WTC11 (cell line): ENCODE measurements at places on chromosomes 1 and 21. TPM values are rescaled to one million over a fixed set of nuclear protein-coding genes. Genes with fewer than 3 reads are reported as not detected.

RORC gene
- 0.30 to 0.53 TPM (median 0.44 TPM) in 3 replicates for total RNA-seq

DNA sequence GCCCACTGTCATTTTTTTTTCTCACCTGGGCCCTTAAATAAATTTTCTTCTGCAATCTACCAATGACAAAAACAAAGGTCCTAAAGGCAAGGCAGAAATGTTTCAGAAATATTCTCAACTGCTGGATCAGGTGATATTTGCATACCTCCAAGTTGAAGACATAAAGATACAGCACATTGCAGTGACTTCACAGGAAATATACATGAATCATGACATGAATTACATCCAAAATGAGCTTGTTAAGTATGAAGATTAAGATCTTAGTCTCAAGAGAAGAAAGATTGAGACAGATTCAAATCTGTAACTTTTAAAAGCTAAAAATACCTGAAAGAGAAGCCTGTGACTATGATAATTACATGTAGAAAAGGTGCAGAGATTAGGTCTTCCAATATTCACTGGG, 207.8 kb downstream of the SIPA1L2 start:
- H3K36me3 ChIP-seq: peaks cover 6% of the 10 kb centered on the region
- H3K4me1 ChIP-seq: no peaks in the 10 kb centered on the region
- DNase-seq: no peak

RIPPLY3 gene
- 2.0 to 3.5 TPM (median 2.3 TPM) in 3 replicates for total RNA-seq

DNA sequence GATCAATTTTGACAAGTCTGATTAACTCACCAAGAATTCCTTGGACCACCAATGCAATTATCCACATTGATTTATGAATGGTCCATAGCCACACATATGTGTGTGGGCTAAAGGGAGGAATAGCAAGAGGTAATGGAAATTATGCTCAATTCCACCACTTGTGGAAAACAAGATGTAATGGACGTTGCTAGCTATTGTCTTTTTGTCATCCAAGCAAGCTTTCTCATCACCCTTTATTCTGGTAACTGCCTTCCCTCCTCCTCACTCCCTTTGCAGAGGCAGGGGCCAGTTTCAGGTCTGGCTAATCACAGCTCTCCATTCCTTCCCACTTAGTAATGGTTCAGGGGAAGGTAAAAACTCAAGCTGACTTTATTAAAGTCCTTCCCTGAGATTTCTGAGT, 24.7 kb upstream of the RAB3GAP2 start:
- no peak for DNase-seq
- H3K4me1 ChIP-seq: peaks cover 31% of the 10 kb centered on the region
- no peak overlapping the region for H3K27ac ChIP-seq
- no peaks in the 10 kb centered on the region for H3K36me3 ChIP-seq

LY9 gene
- 0.18 TPM in 1 of 3 replicates, not detected in the others for total RNA-seq

ALG14 gene
- 0.94 to 2.3 TPM (median 1.4 TPM) in 3 replicates for total RNA-seq

SMPDL3B gene
- 25.9 to 31.6 TPM (median 26.5 TPM) in 3 replicates for total RNA-seq

DNA sequence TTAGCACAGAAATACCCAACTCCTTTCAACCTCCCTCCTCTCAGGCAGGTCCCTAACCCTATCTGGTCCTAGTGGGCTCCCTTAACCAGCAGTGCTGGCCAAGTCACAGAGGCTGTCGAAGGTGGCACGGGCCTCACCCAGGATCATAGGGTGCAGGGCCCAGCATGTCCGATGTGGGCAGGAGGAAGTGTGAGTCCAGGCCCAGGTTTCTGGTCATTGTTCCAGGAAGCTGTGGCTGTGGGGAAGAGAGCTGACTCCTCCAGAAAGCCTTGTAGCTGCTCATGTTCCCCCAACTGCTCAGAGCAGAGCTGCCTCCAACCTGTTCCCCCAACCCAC, 2.4 kb downstream of the CCDC17 start:
- no peak overlapping the region for H3K4me3 ChIP-seq
- no peaks in the 10 kb centered on the region for H3K27me3 ChIP-seq
- no peak for DNase-seq
- 0 out of 2 replicates have a peak overlapping the region, but pooled peaks have one; percentile 27 for H3K27ac ChIP-seq
- peaks cover 4% of the 10 kb centered on the region; the same call in 1 of the 2 replicates for H3K4me1 ChIP-seq

- no peak for DNase-seq
- no peaks in the 10 kb centered on the region for H3K4me1 ChIP-seq
- H3K36me3 ChIP-seq: peaks cover 15% of the 10 kb centered on the region
- no peaks in the 10 kb centered on the region for H3K27me3 ChIP-seq
- H3K27ac ChIP-seq: no peak overlapping the region
These were observed 209.9 kb downstream of the FAF1 start for GRCh38 chr1:50750021-50750619.

GRCh38 chr1:8097077-8097799, 71.1 kb upstream of the ERRFI1 start:
- H3K27ac ChIP-seq: peak overlapping the region; percentile 39; the same call in 1 of the 2 replicates
- no peaks in the 10 kb centered on the region for H3K27me3 ChIP-seq
- H3K4me1 ChIP-seq: peaks cover 3% of the 10 kb centered on the region

DNA sequence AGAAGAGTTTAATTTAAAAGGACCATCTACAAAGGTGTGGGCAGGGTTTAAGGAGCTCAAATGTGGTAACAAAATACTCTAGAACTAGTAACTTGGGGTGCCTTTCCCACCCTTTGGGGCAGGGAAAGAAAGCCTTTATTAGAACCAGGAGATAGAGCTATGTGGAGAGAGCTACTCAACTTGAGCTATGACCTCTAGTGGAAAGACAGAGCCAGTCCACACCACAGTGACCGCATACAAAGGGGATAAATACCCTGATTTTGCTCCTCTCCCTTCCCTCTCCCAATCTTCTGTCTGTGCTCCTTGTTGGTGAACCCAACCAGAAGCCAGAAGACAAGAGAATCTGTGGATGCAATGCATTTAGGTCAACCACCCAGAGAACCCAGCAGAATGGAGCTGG, 54.4 kb upstream of the JAK1 start:
- H3K27me3 ChIP-seq: no peaks in the 10 kb centered on the region
- no peak for DNase-seq
- H3K36me3 ChIP-seq: peaks cover 2% of the 10 kb centered on the region; the same call in 1 of the 2 replicates
- H3K4me1 ChIP-seq: peaks cover 29% of the 10 kb centered on the region

ZNF692 gene
- total RNA-seq: 50.7 to 59.1 TPM (median 56.0 TPM) in 3 replicates

DNA sequence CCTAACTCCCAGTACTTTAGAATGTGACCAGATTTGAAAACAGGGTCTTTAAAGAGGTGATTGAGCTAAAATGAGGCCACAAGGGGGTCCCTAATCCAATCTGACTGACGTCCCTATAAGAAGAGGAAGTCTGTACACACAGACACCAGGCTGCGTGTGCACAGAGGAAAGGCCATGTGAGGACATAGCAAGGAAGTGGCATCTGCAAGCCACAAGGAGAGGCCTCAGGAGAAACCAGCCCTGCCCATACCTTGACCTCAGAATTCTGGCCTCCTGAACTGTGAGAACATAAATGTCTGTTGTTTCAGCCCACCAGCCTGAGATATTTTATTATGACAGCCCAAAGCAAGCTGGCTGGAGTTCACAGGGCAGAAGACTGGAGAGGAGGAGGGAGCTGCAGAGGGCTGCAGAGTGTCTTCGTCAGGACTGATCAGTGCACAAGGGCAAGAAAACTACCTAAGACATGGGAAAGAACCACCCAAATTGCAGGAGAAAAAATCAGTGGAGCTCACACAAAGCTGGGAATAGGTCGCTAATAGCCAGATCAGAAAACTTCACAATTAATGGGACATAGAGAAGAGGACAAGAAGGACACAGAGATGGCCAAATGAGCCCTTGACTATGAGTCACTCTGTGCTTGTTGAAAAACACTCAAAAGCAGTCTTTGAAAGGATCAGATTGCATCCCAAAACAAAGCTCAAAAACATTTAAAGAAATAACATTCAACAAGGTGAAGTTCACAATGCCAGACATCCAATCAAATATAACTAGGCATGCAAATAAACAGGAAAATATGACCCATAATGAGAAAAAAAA, 14.1 kb upstream of the WNT9A start:
- no peaks in the 10 kb centered on the region for H3K4me1 ChIP-seq
- H3K27ac ChIP-seq: no peak overlapping the region
- H3K4me3 ChIP-seq: no peak overlapping the region
- DNase-seq: no peak

DHRS3 gene
- total RNA-seq: 37.6 to 37.9 TPM (median 37.7 TPM) in 3 replicates
